ENCODE measurements at places on chromosomes 1 and 21.

DNA sequence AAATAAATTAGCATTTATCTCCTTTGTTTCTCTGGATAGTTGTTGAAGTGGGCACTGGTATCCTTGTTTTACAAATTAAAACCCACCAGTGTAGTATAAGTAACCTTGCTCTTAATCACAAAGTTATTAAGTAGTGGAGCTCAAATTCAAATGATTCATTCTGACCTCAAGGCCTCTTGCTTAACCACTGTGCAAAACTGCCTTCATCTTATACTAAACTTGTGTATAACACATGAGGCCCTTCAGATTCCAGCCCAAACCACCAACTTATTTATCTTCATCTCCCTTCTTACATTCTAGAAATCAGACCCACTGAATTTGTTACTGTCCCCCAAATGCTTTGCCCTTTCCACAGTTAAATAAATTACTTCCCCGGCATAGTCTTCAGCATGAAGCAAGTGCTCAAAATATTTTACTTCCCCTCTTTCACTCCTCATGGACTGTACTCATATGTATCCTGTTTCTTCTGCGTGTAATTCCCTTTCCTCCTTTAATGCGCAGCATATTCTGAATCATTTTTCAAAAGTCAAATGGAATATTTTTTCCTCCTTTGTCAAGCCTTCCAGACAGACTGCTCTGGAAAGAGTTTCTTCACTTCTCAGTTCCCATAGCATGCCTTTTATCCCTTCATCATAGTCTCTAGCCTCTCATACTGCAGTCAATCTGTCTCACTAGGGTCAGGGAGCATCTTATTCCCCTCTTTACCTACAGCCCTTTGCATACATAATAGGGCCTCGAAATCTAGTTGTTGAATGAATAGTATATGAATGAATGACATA lies 19.0 kb upstream of the DNASE2B start:
- DNase-seq = peak; percentile 79

DNA sequence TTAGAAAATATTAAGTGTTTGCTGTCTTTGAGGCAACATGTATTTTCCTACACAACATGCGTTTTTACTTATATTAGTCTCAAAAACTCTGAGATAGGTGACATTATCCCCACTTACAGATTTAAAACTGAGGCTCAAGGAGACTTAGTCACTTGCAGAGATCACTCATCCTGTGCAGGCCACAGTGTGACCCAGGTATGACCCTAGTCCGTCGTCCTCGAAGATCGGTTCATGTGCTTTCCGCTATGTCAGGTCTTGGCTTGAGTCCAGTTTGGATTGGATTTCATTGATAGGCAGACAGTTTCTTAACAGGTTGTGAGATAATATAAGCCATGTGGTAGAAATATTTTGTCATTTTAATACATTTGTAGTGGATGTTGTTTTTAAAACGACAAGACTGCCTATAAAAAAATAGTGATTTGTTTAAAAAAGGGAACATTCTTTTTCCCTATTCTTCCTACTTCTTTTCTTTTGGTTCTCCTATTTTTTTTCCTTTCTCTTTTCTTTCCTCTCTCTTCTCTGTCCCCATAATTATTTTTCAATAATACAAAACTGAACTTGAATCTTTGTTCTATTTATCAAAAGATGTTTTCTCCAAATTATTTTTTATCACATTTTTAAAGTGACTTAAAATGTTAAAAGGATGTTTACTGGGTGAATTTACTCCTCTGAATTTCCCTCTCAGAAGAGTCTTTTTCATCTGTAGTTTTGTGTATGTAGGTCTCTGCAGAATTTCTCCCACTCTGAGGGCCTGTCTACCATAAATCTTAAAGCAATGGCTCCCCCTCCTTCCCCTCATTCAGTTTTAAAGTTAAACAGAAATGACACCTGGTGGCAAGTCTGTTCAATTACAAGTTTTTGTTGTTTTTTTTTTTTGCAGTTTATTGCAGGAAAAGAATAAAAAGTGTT lies 81.8 kb downstream of the PHTF1 start:
- DNase-seq = peak; percentile 52

DNA sequence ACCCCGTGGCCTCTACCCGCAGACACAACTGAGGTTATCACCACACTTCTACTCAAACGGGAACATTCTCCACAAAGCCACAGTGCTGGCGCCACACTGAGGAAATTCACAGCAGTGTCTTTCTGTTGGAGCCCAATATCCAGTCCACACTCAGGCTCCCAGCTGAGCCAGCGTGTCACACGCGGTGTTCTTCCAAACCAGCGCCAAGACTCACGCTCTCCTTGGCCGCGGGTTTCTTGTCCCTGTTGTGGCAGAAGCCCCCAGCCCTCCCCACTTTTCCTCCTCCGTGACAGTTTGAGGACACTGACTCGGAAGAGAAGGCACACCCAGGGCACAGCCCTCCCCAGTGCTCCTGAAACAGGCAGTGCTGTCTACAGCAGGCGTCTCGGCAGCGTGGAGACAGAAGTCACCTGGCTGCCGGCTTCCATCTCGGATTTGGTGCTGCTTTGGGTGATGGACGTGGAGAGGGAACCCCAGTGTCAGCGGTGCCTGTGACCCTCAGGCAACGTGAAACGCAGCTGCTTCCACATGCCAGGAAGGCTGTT lies 35.4 kb upstream of the AGPAT3 start:
- no peak for DNase-seq

GRCh38 chr1:234458352-234459017 lies 20.5 kb downstream of the TARBP1 start:
- DNase-seq = peak; percentile 4

DNA sequence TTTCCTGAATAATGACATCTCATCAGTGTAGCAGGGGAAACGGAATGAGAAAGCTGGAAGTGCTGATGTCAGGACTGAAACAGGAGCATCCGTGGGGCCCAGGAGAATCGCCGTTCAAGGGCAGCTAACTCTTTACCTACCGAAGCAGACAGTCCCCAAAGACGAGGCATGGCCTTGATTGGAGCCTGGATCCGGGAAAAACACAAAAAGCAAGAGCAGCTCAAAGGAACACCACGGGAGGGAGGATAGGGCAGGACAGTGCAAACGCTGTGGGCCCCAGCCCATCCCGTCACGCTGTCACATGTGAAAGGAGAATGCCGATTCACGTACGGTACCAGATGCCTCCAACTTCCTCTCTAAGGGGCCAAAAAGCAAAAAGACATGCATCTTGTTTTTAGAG lies 34.9 kb downstream of the WNT9A start:
- no peak for DNase-seq

DNA sequence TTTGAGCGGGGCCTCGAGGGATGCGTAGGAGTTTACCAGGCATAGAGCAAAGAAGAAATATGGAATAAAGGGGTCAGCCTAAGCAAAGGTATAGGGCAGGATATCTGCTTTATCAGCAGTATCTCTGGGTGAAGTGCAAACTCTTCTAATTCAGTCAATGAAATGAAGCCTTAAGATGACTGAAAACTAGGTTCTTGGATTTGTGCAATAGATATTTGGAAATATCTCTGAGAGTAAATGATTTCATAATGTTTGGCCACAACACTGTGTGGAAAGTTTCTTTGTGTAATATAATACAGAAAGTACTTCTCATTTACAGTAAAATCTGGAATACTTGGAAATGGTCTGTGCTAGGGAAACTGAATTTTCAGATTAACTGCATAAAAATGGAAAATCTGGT lies 26.1 kb downstream of the KCNJ15 start:
- DNase-seq = no peak

DNA sequence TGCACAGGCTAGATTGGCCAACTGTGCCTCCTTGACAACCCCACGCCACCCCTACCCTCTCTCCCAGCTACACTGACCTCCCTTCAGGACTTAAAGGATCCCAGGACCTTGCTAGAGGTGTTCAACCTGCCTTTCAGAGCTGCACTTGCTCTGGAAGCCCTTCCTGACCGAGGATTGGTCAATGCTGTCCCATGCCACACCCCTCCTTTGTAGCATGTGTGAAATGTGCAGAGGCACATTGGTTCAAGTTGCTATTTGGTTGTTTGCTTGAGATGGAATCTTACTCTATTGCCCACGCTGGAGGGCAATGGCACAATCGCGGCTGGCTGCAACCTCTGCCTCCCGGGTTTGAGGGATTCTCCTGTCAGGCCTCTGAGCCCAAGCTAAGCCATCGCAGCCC lies 21.8 kb downstream of the ACTA1 start:
- DNase-seq = no peak

- DNase-seq = no peak
Measured at GRCh38 chr1:80194221-80194620, 1187.7 kb upstream of the ADGRL4 start.

GRCh38 chr1:116997066-116997465 lies 4.5 kb upstream of the CD101 start:
- DNase-seq = peak; percentile 69

GRCh38 chr1:33319949-33320618 lies 814 bp downstream of the A3GALT2 start:
- DNase-seq = no peak

- DNase-seq = peak; percentile 79
Measured at GRCh38 chr1:174222166-174222949, 63.0 kb downstream of the RABGAP1L start.

DNA sequence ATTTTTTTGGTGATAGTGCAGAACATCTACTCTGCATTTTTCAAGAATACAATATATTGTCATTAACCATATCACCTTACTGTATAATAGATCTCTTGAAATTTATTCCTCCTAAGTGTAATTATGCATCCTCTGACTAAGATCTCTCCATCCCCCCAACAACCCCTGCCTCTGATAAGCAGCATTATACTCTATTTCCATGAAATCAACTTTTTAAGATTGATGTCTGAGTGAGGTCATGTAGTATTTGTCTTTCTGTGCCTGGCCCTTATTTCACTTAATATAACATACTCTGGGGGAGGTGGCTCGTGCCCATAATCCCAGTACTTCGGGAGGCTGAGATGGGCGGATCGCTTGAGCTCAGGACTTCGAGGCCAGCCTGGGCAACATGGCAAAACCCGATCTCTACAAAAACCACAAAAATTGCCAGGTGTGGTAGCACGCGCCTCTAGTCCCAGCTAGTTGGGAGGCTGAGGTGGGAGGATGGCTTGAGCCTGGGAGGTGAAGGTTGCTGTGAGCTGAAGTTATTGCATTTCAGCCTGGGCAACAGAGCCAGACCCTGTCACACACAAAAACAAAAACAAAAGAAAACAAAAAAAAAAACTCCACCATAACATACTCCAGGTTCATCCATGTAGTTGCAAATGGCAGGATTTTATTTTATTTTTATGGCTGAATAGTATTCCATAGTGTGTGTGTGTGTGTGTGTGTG lies 5.7 kb downstream of the ACOT11 start:
- no peak for DNase-seq

DNA sequence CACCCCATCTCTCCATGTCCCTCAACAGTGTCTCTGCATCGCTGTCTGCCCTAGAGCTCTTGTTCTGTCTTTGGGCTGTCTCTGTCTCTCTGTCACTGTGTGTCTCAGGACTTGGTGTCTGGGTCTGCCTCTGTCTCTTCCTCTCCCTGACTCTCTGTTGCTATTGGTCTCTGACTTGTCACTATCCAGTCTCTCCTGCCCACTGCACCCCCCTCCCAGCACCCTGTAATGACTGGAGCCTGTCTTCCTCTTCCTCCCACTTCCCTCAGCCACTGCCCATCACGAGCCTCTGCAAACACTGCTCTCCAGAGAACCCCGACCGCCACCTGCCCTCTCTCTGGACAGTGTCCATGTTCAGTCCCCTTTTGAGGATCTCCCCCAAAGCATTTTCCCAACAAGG lies 12.1 kb downstream of the PEAR1 start:
- DNase-seq = no peak

- DNase-seq = no peak
Measured at GRCh38 chr1:60664086-60664625, 418.2 kb upstream of the NFIA start.

DNA sequence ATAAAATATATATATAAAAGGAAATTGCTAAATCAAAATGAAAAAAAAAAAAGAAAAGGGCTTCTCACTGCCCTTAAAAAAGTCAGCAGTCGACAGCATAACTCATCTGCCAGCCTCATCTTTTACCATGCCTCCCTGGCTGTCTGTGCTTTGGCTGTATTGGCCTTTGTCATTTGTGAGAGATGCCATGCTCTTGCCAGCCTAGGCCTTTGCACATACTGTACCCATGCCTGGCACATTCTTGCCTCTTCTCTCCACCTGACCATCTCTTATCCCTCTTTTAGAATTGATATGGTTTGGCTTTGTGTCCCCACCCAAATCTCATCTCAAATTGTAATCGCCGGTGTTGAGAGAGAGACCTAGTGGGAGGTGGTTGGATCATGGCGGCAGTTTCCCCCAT lies 37.1 kb downstream of the DIRAS3 start:
- no peak for DNase-seq

DNA sequence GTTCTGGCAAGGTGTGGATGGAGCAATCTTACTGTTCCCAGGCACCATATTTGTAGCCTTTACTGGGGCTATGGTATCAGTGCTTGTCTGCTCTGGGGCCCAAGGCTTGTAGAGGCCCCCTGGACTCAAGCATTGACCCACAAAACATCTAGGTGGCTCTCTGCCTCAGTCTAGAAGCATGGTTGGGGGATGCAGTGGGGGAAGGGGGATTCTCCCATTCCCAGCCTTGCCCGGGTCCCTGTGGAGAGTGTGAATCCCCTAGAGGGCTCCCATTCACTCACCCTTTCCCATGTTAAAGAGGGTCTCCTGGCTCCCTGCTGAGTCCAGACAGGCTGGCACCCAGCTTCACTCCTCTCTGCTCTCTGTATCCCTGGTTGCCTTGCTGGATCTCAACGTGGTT lies 28.2 kb upstream of the DIRAS3 start:
- DNase-seq = no peak

- DNase-seq = peak; percentile 56
Measured at GRCh38 chr1:43704838-43705237, 2.5 kb upstream of the ST3GAL3 start.

DNA sequence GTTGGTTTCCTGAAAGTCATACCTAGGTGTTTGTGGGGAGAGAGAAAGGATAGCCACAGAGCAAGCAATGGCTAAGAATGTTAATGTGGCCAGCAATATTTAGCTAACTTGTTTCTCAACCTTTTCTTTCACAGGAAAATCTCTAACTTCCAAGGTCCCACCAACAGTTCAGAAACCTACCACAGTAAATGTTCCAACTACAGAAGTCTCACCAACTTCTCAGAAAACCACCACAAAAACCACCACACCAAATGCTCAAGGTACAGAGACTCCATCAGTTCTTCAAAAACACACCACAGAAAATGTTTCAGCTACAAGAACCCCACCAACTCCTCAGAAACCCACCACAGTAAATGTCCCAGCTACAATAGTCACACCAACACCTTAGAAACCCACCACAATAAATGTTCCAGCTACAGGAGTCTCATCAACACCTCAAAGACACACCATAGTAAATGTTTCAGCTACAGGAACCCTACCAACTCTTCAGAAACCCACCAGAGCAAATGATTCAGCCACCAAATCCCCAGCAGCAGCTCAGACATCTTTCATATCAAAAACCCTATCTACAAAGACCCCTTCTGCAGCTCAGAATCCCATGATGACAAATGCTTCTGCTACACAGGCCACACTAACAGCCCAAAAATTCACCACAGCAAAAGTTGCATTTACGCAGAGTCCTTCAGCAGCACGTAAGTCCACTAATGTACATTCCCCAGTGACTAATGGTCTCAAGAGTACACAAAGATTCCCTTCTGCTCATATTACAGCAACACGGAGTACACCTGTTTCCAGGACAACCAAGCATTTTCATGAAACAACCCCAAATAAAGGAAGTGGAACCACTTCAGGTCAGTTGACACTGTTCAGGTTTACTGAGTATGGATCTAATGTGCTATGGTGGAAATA lies 15.3 kb downstream of the CD55 start:
- peak; percentile 77 for DNase-seq

- DNase-seq = no peak
Measured at GRCh38 chr1:22607154-22607553, 29.3 kb upstream of the C1QA start.

Data from M059J (cell line).